ENCODE measurements at places on chromosomes 3 and 15.

- DNase-seq, result no peak
Observed at GRCh38 chr15:82714016-82714415, 4.3 kb upstream of the AP3B2 start.

GRCh38 chr15:88651971-88652370 is 13.2 kb downstream of the ISG20 start:
- no peak for DNase-seq

GRCh38 chr3:121111914-121112612 is 204.1 kb downstream of the STXBP5L start:
- DNase-seq, result no peak

- no peak for DNase-seq
Observed at GRCh38 chr3:9553948-9554513, 409 bp upstream of the LHFPL4 start.

DNA sequence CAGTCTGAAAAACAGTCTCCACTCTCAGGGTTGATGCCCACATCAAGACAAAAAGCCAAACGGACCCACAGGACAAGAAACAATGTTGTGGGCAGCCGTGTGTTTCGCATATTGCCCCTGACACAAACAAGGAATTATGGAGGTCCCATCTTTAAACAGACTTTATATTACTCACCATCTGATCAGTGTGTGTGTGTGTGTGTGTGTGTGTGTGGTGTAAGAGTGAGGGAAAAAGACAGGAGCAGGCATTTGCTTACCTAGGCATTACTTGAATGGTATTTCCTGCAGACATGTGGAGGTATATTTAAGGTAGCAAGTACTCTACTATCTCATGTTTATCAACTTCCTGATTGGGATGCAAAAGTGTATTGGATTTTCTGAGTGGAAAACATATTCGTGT is 136.3 kb downstream of the TMCO5A start:
- DNase-seq, result no peak

- DNase-seq, result no peak
Observed at GRCh38 chr15:90039996-90040395, 38.9 kb downstream of the ZNF710 start.

DNA sequence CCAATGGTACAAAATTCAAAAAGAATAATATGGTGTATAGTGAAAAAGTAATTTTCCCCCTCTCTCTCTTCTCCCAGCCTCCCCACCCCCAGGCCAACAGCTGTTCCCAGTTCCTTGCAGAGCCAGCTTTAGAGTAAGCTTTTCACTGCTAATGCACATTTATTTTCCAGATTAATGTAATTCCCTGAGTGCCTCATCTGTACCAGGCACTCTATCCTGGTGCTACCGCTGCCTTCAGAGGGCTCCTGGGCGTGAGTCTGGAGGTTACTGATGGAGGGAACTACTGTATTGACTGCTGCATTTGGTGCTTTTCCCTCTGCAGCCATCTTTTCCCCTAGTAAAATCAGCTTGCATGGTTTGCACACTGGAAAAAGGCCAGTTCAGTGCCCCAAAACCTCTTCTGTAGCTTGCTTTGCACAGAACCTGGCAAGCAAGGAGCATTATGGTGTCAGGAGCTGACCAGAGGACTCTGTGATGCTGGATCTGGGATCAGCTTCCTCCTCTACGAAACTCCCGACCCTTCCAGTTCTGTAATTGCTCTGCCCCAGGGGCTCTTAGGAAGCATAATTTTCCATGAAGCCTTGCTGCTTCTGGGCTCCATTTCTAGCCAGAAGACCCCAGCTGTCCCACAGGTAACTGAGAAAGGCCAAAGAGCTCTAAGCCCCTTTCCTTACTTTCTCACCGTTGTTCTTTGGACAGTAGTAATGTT is 8.5 kb upstream of the USP3 start:
- DNase-seq, result no peak

- DNase-seq, result no peak
Observed at GRCh38 chr3:71497971-71498444, 85.5 kb downstream of the FOXP1 start.

GRCh38 chr3:97510795-97511194 is 253.8 kb upstream of the ARL6 start:
- DNase-seq, result no peak

DNA sequence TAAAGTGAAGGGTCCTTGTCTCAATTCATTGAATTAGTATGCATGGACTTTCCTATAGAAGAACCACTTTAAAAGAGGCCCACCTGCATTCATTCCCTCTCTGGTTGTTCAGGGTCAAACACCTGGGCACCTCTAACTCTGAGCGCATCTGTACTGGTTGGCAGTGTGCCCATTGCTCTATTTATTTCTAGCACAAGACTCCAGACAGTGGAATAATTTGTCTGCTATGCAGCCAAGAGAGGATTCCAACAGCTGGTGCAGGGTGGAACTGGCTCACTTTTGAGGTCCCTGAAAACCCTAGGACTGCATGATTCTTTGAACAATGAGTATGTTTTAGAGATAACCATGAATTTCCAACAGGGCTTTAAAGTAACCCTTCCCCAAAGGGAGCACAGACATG is 57.9 kb downstream of the CCDC33 start:
- no peak for DNase-seq

- DNase-seq, result peak; percentile 54
Observed at GRCh38 chr3:115931581-115931980, 308.3 kb downstream of the GAP43 start.

DNA sequence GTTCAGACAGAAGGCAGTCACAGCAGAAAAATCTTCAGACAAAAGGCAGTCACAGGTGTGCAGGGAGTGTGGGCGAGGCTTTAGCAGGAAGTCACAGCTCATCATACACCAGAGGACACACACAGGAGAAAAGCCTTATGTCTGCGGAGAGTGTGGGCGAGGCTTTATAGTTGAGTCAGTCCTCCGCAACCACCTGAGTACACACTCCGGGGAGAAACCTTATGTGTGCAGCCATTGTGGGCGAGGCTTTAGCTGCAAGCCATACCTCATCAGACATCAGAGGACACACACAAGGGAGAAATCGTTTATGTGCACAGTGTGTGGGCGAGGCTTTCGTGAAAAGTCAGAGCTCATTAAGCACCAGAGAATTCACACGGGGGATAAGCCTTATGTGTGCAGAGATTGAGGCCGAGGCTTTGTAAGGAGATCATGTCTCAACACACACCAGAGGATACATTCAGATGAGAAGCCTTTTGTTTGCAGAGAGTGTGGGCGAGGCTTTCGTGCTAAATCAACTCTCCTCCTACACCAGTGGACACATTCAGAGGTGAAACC is 27.6 kb downstream of the ZNF589 start:
- DNase-seq, result peak; percentile 43

DNA sequence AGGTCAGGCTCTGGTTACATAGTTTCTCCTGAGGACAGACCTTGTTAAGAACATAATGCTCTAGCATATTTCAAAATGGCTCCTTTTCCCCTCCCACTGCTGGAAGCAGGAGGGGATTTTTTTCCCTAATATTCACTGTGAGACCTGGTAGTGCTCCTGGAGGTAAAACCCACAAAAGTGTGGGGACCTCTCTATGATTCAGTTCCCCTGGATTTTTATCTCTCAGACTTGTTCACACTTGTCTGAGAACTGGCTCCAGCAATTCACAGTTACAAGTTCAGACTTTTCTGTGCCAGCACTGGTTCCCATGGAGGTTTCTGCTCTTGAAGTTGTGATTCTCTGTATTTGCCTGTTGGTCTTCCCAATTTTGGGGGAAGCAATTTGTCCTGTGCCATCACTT is 36.3 kb upstream of the PCOLCE2 start:
- DNase-seq, result no peak

DNA sequence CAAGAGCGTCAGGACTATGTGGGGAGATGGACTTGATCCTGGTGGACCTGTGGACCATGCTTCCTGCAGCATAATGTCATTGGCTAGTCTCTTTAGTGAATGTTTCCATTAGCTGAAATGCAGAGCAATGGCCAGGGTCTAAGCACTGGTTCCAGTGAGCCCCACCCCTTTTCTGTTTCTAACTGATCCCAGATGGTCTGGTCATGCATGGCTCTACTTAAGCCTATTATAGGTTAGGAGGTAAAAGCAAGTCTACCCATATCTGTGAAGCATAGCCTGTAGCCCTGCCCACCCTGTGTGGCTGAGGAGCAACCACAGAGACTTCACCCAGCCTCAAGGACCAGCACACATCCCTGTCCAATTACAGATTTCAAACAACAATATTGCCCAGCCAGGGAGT is 419.2 kb downstream of the ZNF385D start:
- DNase-seq, result no peak

DNA sequence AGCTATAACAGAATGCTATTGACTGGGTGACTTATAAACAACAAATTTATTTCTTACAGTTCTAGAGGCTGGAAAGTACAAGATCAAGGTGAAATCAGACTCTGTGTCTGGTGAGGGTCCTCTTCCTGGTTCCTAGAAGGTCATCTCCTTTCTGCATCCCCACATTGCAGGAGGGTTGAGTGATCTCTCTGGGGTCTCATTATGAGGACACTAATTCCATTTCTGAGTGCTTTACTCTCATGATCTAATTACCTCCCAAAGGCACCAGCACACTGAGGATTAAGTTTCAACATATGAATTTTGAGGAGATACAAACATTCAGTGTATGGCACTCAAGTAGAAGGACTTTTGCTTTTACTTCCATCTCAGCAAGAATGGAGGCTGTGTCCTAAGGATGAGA is 534.1 kb upstream of the KCNMB2 start:
- DNase-seq, result no peak

DNA sequence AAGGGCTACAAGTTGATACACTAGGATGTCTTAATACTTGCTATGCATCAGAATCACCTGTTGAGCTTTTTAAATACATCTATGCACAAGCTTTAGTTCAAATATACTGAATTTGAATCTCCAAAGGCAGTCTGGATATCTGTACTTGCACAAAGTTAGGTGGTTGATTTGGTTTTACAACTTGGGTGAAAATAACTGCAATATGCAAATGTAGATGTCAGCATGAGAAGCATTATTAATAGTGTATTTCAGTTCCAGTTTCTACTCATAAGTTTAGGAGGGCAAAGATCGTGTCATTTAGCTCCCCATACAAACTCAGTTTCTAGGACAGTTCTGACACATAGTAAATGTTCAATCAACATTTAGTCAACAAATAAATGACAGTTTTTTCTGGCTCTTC is 25.6 kb downstream of the IQCB1 start:
- no peak for DNase-seq

GRCh38 chr3:11346416-11346815 is 74.2 kb downstream of the ATG7 start:
- DNase-seq, result peak; percentile 56

GRCh38 chr3:70822669-70823068 is 510.2 kb upstream of the MDFIC2 start:
- DNase-seq, result no peak

- no peak for DNase-seq
Observed at GRCh38 chr15:75249726-75250125, 8.4 kb upstream of the GOLGA6C start.

- peak; percentile 23 for DNase-seq
Observed at GRCh38 chr3:111392894-111393398, 149.1 kb upstream of the CD96 start.

GRCh38 chr3:127987309-127987995 is 64.8 kb upstream of the SEC61A1 start:
- no peak for DNase-seq

- no peak for DNase-seq
Observed at GRCh38 chr3:126131881-126132750, 48.2 kb upstream of the SLC41A3 start.

DNA sequence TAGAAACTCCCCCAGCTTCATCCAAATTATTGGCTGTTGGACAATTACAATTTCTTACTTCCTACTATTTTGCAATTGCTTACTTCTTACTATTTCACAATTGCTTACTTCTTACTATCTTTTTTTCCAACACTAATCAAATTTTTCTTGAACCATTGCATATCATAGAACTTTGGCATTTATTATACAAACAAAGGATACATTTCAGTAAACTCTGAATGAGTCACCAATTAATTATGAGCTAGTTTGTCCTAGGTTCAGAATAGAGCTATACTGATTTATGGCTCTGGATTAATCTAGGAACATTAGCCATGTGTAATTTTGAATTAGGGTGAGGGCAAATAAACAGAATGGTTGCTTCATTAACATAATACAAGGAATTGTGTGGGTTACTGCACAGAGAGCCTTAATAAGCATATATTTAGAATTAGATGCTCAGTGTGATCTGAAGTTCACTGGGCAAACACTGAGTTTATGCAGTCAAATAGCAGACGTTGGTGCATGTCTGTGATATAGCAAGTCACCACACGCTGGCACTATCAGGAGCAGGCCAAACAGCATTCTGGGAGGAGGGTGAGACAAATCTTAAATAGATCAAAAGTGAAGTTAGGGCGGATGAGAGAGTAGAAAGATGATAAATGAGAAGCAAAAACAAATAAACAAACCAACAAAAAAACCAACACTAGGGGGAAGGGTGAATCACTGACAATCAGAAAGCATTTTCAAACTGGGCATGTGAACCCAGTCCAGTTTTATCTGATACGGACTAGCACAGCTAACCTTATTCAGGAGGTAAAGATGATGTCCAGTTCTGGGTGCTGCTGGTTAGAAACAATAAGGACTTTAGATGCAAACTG is 21.5 kb downstream of the GABRR3 start:
- DNase-seq, result peak; percentile 72

- no peak for DNase-seq
Observed at GRCh38 chr3:141655801-141656200, 82.3 kb upstream of the RNF7 start.

GRCh38 chr3:187122261-187122660 is 17.0 kb downstream of the RPL39L start:
- no peak for DNase-seq

DNA sequence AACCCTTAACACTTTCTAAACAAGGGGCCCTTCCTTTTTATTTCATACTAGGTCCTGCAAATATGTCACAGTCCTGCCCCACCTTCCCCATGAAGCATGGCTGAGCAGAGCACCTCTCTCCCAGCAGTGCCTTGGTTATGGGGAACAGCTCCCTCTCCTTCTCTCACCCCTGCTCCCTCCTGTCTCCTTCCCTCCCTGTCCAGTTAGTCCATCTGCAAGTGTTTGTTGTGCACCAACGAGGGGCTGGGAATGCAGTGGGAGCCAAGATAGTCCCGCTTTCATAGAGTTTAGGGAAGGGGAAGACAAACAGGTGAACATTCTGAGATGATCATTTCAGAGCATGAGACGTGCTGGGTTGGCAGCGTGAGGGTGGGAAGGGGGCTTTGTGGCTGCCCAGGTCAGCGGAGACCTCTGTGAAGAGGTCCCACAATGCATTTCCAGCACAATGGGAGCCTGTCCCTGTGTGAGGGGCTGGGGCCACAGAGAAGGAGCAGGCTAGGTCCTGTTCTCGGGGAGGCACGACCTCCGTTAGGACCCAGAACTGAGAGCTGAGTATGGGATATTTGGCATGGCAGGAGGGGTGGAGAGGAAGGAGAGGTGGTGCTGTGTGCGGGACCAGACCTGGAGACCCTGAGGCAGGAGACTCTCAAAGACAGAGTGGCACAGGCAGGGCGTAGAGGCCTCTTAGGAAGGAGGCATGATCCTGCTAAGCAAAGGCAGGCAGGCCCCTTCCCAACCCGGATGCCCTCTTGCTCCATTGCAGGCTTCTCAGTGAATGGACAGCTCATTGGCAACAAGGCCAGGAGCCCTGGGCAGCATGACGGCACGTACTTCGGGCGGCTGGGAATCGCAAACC is 5.5 kb upstream of the ITIH3 start:
- no peak for DNase-seq

Data from renal cortical epithelial cell (primary cell).